GM13976 (cell line): ENCODE measurements at places on chromosomes 5 and 9.

DNA sequence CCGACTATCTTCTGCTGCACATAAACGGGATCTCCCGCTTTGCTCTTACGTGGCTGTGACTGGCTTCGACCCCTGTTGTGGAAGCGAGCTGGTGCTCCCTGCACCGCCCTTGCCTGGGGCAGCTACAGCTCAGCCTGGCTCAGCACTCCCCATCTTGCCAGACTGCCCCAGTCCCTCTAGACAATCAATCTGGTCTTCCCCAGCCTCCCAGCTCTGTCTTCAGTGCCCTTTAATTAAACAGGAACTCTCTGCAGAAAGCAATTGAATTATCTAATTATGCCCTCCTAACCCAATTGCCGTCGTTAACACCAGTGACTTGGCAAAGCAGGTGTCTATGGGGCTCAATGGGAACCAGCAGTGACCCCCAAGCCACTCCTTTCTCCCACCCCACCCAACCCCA is 18.9 kb upstream of the NTNG2 start:
- no peak for DNase-seq

GRCh38 chr9:34371886-34372466 is 4.7 kb downstream of the MYORG start:
- no peak for DNase-seq

GRCh38 chr9:137380606-137381005 is 42.4 kb downstream of the EXD3 start:
- no peak for DNase-seq

DNA sequence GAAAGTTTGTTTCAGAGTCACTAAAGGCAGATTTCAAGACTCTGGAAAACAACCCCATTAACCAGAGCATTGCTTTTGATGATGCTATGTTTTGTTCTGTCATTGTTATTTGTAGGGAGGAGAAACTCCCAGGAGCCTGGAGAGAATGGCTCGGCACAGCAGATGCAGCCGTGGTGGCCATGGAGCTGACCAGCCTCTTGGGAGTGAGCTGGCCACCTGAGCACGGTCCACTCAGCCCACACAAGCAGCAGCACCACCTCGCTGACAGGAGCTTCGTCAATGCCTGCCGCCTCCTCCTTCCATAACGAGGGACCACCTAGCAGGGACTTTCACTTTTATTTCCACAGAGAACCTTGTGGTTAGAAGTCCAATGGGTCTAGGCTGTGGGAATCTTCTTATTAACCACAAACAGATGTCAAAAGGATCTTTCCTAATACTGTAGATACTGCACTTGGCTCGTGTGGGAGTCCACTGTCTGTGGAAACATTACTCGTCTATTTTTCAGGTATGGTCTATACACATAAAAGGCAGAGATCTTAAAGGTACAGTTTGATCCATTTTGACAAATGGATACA is 21.0 kb upstream of the SMIM32 start:
- DNase-seq: no peak

DNA sequence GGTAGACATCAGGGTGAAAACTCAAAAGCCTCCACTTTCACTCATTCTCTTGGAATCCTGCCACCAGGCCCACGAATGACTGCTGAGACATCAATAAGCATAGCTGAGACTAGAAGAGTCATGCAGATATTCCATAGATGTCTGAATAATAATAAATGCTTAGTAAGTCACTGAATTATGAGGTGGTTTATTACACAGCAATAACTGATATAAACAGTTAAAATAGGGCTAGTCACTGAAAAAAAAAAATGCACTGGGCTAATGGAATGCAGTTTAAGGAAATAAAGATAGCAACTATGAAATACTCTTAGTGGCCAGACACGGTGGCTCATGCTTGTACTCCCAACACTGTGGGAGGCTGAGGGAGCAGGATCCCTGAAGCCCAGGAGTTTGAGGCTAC is 262.8 kb upstream of the CDH6 start:
- no peak for DNase-seq

GRCh38 chr5:6236858-6237481 is 141.4 kb downstream of the MED10 start:
- DNase-seq: no peak

DNA sequence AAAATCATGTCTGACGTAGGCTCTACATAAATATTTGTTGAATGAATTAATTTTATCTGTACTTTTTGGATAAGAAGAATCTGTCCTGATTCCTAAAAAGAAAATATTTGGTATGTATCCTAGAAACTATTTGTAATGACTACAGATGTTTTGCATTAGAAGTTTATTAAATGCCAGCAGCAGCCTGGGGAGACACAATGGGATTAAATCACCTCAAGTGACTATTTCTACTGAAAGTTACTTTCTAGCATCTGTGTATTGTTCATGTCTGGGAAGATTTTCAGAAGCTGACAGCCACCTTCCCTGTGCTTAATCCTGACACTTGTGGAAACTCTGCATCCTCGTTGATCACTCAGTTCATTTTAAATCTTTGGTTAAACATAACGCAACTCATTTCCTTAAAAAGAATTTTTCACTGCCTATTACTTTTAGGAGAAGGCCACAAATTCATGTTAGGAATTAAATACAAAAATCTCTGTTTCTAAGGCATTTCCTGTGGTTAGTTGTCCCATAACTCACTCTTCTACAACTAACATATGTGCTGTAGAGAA is 209.3 kb upstream of the PPP1R2B start:
- no peak for DNase-seq

DNA sequence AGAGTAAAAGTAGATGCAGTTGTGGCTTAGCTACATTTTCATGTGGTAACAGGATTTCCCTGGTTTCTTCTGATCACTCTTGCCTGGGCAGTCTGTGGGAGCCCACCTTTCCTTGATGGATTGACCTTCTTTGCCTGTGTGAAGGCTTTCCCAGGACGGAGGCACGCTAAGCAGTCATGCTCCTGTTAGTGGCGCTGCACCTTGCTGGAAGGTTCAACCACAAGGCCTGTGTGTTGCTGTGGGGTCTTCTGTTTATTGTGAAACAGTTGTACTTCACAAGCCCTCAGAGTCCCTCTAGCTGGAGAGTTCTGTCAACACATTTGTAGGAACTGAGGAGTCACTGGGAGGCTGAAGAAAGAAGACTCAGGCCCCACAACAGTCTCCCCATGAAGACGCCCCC is 402.0 kb downstream of the IRX1 start:
- no peak for DNase-seq

DNA sequence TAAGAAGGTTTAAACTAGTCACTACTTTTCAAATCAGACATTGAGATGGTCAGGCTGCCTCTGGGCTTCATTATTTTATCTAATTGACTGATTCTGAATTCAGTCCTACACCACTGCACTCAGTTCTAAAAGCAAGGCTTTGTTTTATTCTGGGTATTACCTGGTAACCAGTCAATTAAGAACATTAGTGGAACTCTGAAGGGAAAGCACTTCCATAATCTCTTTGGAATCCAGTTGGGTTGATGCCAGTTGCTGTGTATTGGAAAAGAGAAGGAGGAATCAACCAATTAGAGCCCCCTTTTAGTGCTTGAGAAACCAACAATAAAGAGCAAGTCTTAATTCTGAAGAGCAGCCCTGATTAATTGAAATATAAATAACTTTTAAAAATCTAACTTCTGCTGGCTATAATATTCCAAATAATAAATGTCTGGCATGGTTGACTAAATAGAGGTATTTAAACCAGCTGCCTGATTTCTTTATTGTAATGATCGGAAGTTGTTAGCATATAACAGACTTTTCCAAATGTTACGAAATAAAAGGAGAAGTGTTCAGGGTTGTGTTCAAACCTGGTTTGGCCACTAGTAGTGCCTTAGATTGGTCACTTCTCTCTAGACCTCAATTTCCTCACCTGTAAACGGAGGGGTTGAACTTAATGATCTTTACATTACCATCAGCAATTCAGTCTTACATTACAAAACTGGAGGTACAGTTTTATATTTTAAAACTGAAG is 32.0 kb downstream of the CPEB4 start:
- no peak for DNase-seq

GRCh38 chr5:152683205-152683604 is 278.1 kb upstream of the NMUR2 start:
- no peak for DNase-seq

- no peak for DNase-seq
Observed at GRCh38 chr9:123757960-123758359, 172.0 kb downstream of the DENND1A start.

DNA sequence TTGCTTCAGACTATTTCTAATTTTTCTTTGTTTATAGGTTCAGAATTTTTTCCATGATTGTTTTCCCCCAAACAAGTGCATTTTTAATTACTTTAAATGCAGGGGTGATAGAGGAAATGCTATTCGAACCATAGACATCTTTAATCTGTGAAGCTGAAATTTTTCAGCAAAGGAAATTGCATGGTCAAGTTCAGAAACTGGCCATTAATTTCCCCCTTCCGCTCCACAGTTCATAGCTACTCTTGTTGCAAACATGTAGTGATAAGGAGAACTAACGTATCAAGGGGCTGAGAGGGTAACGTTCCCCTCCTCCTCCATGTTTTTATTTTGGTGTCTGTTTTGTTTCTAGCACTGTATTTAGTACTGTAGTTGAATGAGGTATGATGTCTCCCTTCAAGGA is 3.4 kb upstream of the ROPN1L start:
- DNase-seq: no peak

- DNase-seq: no peak
Observed at GRCh38 chr9:82206490-82206889, 217.9 kb downstream of the SPATA31D1 start.

GRCh38 chr5:110785356-110785755 is 46.5 kb downstream of the SLC25A46 start:
- no peak for DNase-seq

- DNase-seq: no peak
Observed at GRCh38 chr9:87708986-87709728, 16.8 kb upstream of the CTSL start.

- peak; percentile 59 for DNase-seq
Observed at GRCh38 chr5:135034236-135034962, 371 bp upstream of the PITX1 start.

DNA sequence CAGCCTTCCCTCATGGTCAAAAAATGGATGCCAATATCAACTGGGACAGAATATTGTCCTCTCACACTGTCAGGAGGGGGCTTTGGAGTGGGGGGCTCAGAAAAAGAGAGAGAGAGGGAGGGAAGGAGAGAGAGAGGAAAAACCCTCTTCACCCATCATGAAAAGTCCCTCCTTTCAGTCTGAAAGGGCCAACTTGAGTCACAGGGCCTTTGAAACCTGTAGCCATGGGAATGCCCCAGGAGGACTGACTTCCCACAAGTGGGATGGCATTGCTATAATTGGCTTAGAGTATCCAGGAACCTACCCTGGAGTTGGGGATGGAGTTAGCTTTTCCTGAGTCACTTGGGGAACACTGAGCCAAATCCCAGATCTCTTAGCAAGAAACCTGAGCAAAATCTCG is 41.2 kb downstream of the DNAJC21 start:
- no peak for DNase-seq

- no peak for DNase-seq
Observed at GRCh38 chr5:41122459-41122858, 51.3 kb upstream of the MROH2B start.

- DNase-seq: no peak
Observed at GRCh38 chr5:85030316-85031084, 645.8 kb upstream of the EDIL3 start.

GRCh38 chr5:14286574-14287421 is 143.7 kb downstream of the TRIO start:
- DNase-seq: peak; percentile 52

- DNase-seq: no peak
Observed at GRCh38 chr5:169344629-169345028, 43.7 kb upstream of the SLIT3 start.

- DNase-seq: no peak
Observed at GRCh38 chr5:53277491-53277890, 167.9 kb upstream of the MOCS2 start.

- DNase-seq: no peak
Observed at GRCh38 chr9:104769655-104770054, 5.7 kb downstream of the NIPSNAP3B start.

DNA sequence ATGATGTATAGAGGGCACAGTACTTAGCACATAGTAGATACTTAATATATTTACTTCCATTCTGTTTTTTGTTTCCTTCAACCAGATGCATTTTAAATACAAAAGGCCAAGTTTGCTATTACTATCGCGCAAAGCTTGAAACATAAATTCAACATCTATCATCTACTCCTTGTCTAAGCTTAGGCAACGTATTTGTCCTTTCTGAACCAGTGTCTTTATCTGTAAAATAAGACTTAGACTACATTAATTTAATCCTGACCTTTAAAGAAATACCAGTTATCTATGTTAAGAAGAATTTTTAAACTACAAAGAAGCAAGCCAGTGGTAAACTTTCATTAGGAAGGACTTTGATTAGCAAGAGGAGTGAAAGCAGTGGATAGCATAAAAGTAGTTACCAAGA is 173.0 kb downstream of the WDR70 start:
- no peak for DNase-seq

GRCh38 chr5:98929710-98930298 is 997 bp upstream of the CHD1 start:
- no peak for DNase-seq

DNA sequence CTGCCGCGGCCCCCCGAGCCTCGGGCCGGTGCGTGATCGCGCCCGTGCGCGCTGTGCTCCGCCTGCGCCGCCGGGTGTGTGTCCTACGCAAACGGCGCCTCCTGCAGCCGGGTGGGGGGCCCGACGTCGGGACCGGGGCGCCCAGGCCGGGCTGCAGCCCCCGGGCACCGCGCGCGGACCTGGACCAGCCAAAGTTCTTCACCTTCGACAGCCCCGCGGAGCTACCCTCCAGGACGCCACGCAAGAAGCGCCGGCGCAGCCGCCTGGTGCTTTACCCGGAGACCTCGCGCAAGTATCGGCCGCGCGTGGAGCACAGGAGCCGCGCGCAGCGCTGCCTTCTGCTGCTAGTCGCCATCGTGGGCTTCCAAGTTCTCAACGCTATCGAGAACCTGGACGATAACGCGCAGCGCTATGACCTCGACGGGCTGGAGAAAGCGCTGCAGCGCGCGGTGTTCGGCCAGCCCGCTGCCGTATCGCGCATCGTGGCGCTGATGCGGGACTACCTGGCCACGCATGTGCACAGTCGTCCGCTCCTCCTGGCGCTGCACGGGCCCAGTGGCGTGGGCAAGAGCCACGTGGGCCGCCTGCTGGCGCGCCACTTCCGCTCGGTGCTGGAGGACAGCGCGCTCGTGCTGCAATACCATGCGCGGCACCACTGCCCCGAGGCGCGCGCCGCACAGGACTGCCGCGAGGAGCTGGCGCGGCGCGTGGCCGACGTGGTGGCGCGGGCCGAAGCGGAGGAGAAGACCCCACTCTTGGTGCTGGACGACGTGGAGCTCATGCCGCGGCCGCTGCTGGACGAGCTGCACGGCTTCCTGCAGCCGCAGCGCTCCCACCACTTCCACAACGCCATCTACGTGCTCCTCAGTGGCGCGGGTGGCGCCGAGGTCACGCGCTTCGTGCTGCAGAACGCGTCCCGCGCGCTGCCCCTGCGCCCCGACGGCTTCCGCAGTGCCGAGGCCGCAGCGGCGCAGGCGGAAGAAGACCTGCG is 1.5 kb downstream of the TOR4A start:
- DNase-seq: no peak

DNA sequence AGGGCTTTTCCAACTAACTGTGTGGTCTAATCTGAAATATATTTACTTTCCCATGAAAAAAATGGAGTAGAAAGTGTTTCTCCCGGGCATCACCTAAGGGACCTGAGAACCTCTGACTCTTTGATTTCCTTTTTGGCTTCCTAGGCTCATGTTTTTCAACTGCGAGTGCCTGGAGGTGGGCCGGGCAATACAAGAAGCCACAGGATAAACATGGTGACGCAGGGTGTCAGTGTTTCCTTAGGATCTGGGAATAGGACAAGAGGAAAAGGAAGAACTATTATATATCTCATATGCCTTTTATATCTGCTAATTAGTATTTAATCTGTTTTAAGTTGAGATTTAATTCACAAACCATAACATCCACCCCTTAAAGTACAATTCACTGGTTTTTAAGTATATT is 11.4 kb upstream of the LECT2 start:
- no peak for DNase-seq
